Cardiac atrium fibroblast (primary cell): ENCODE measurements at places on chromosomes 16 and 17. TPM values are rescaled to one million over a fixed set of nuclear protein-coding genes. Genes with fewer than 3 reads are reported as not detected.

MYH8 gene
- not detected in 2 replicates for total RNA-seq

NPIPA3 gene
- total RNA-seq = not detected in 2 replicates

WFDC1 gene
- 1.5 and 2.7 TPM in 2 replicates for total RNA-seq

CCL23 gene
- not detected in 2 replicates for total RNA-seq

ASPA gene
- total RNA-seq = 2.5 and 4.1 TPM in 2 replicates

P2RX1 gene
- 0.49 and 0.90 TPM in 2 replicates for total RNA-seq

TBC1D3D gene
- 0.18 and 0.97 TPM in 2 replicates for total RNA-seq

ADAD2 gene
- total RNA-seq = not detected in 2 replicates

NEUROD2 gene
- total RNA-seq = not detected in 2 replicates

CD7 gene
- 0.49 TPM in 1 of 2 replicates, not detected in the other for total RNA-seq

ADORA2B gene
- total RNA-seq = 157 and 170 TPM in 2 replicates

KIF18B gene
- 4.2 and 5.2 TPM in 2 replicates for total RNA-seq

MSLN gene
- not detected in 2 replicates for total RNA-seq

SDR42E1 gene
- not detected in 2 replicates for total RNA-seq

SLC16A11 gene
- not detected in 2 replicates for total RNA-seq

NT5C3B gene
- total RNA-seq = 43.9 and 65.1 TPM in 2 replicates

ABCC12 gene
- total RNA-seq = not detected in 2 replicates

SPATA22 gene
- total RNA-seq = not detected in 2 replicates

HOXB5 gene
- not detected in 2 replicates for total RNA-seq

TMEM235 gene
- not detected in 2 replicates for total RNA-seq

KRT39 gene
- total RNA-seq = not detected in 2 replicates

FAM83G gene
- total RNA-seq = 9.7 and 19.8 TPM in 2 replicates

TNP2 gene
- total RNA-seq = not detected in 2 replicates

DNAI2 gene
- total RNA-seq = not detected in 2 replicates

CDR2L gene
- total RNA-seq = 23.6 and 24.8 TPM in 2 replicates

HIC1 gene
- total RNA-seq = 39.5 and 79.4 TPM in 2 replicates

KCNG4 gene
- total RNA-seq = not detected in 2 replicates

LGALS9 gene
- total RNA-seq = under 0.01 and 4.2 TPM in 2 replicates

TEKT5 gene
- not detected in 2 replicates for total RNA-seq

SLC5A10 gene
- not detected in 2 replicates for total RNA-seq

CCL5 gene
- 1.6 TPM in 1 of 2 replicates, not detected in the other for total RNA-seq

KCNH6 gene
- under 0.01 TPM in 1 of 2 replicates, not detected in the other for total RNA-seq

ARHGDIG gene
- 2.2 and 2.3 TPM in 2 replicates for total RNA-seq

RAD51C gene
- 11.4 and 32.9 TPM in 2 replicates for total RNA-seq

HOXB4 gene
- not detected in 2 replicates for total RNA-seq

MFAP4 gene
- 19.1 and 47.1 TPM in 2 replicates for total RNA-seq

ABCC3 gene
- total RNA-seq = 16.6 and 26.1 TPM in 2 replicates

RBFOX1 gene
- not detected in 2 replicates for total RNA-seq

NSF gene
- total RNA-seq = 28.0 and 33.9 TPM in 2 replicates

TMEM231 gene
- total RNA-seq = 9.4 and 13.6 TPM in 2 replicates

CTRL gene
- 0.18 and 0.81 TPM in 2 replicates for total RNA-seq

MEIOC gene
- total RNA-seq = under 0.01 TPM in 1 of 2 replicates, not detected in the other
